ENCODE measurements at places on chromosomes 12 and 14. TPM values are rescaled to one million over a fixed set of nuclear protein-coding genes. Genes with fewer than 3 reads are reported as not detected.

DNA sequence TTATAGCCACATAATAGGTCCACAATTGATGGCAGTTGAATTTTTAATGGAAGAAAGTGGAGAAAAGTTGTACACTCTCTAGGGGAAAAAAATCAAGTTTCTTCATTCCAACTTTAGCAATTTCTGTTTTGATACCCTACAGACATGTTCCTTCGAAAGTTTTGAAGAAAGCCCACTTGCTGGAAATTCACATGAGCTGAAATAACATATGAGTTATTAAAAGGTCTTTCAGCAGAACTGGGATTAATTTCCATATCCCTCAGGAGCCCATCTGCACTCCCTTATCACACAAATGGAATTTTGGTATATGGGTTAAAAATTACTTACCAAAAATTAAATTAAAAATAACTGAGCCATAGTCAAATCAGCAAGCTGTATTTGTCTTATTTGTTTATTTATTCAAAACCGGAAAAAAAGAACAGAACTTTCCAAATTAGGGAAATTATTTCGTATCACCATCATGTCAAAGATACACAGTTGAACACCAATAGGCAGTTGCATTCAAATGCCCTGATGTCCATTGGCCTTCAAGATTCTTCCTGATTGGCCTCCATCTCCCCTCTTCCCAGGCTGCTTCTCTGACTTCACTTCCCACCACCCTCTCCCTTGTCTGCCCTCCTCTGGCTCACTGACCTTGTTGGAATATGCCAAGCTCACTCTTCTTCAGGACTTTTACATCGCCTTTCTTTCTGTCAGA lies 445.5 kb downstream of the EGLN3 start:
- DNase-seq: no peak

GRCh38 chr12:12717586-12718380 lies 615 bp downstream of the CDKN1B start:
- peak; percentile 28 for DNase-seq

DNA sequence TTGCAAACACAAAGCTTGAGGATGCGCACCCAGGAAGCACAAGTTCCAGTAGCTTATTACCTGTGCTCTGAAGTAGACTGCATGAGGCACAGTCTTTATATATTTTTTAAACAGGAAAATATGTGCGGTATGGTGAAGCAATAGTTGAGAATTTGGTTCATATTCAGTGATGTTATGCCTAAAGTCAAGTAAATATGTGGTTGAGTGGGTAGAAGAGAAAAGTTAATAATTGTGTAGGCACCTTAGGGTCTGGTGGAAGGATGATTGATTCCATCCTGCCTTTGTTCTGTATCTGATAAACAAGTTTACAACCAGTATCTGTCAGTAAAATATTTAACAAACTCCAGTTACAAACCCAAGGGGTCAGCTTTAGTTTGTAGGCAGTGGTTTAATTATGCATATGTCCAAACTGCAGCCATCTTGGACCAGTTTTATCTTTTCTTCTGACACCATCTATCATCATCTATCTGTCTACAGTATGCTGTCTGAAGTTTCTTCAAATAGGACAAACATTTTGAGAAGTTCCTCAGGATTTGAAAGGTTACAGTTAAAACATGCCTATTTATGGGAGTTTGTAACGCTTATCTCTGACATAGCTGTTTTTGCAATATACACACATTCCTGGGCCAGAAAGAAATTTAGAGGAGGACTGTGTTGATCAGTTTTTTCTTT lies 10.8 kb downstream of the SINHCAF start:
- no peak for DNase-seq

Gene HOXC5
- total RNA-seq: 1.4 TPM

Gene C12orf56
- 1.1 TPM for total RNA-seq

Data from skin of body (tissue), 3 donors.